NCI-H2029 (cell line): ENCODE measurements at places on chromosomes 12 and 14.

DNA sequence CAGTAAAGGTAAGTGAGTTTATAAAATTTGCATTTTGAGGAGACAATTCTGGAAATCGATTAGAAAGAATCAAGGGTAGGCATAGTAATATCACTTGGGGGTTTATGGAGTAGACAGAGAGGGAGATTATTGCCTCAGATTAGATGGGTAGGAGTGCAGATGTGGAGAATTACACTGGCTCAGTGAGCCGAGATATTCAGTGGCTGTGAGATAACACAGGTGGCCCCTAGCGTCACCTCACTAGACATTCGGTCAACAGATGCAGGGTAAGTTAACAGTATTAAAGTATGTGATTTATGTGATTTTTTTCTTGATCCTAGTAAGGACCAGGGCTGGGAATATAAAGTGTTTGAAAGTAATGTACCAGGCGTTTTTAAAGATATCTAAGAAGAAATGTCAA lies 39.6 kb upstream of the KLRD1 start:
- DNase-seq: no peak

DNA sequence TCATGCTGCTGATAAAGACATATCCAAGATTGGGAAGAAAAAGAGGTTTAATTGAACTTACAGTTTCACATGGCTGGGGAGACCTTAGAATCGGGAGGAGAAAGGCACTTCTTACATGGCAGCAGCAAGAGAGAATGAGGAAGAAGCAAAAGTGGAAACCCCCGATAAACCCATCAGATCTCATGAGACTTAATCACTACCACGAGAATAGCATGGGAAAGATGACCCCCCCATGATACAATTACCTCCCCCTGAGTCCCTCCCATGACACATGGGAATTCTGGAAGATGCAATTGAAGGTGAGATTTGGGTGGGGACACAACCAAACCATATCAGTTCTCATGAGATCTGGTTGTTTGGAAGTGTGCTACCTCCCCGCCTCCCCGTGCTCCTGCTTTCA lies 9.8 kb upstream of the MFAP5 start:
- DNase-seq: no peak

GRCh38 chr12:22689876-22690275 lies 64.9 kb downstream of the ETNK1 start:
- no peak for DNase-seq

- DNase-seq: no peak
Measured at GRCh38 chr12:52703878-52704277, 554 bp upstream of the KRT77 start.

DNA sequence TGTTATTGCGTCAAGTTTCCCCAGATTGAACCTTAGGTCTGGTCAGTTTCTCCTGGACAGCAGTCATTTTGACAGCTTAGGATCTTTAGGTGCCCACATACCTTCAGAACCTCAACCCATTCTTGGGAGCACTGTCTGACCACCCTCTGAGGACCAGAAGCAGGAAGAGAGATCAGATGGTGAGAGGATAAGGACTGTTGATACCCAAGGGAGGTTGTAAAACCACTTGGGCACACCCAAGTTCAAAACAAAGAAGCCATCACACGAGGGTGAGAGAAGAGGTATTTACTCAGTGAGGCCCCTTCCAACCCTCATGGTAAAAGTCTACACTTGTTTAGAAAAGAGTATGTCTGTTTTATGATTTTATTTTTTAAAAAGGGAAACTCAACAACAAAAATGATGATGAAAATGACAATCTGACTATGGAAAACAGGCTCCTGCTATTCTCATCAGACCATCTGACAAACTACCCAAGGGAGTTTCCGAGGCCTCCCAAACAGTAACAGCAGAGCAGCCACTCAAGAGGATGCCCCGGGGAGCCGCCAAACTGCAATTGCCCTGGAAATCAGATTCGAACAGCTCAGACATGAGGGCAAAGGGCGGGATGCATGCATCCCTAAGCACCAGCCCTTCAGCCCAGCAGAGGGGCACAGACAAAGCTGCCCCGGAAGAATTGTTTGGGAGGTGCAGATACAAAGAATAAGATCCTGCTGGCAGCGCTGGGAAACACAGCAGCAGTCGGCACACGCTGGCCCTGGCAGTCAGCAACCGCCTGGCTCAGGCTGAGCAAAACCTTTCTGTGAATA lies 162.6 kb upstream of the PLEKHG7 start:
- DNase-seq: no peak

- DNase-seq: no peak
Measured at GRCh38 chr12:105590571-105590970, 260.1 kb downstream of the C12orf75 start.

GRCh38 chr12:82862069-82862841 lies 175.5 kb downstream of the TMTC2 start:
- DNase-seq: no peak

DNA sequence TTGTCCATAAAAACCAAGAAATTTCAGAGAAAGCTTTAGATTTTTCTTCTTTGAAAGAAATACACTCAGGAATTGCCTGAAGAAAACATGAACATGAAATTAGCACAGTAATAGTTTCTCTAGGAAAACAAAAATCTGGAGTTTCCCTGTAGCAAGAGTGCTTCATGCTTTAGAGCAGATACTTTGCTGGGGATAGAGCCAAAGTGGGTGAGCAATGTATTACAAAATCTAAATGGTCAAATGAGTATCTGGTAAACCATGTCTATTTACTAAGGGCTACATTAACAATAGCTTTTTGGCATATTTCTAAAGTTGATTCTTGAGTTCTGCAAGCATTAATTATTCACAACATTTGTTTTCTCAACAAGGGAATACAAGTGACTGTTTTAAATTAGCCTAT lies 26.2 kb downstream of the AVPR1A start:
- DNase-seq: peak; percentile 5

- DNase-seq: no peak
Measured at GRCh38 chr12:6771091-6771495, 1.2 kb upstream of the LAG3 start.

DNA sequence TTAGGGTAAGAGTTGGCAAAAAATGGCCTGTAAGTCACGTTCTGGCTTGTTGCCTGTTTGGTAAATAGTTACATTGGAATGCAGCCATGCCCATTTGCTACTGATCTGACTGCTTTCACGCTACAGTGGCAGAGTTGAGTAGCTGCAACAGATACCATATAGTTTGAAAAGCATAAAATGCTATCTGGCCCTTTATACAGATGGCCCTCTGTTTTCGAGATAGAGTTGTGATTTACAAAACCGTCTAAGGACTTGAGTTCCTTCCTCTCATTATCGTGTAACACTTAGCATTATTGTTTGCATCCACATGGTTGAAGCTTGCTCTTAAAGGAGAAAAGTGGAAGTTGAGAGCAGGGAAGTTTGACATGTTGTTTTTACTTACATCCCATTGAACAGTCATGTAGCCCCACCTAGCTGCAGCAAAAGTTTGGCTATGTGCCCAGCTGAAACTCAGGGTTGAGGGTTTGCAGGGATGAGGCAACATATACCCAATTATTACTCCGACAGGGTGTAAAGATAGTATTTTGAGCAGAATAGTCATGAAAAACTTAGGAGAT lies 11.3 kb upstream of the SCFD1 start:
- peak; percentile 89 for DNase-seq

GRCh38 chr12:106987846-106988245 lies 900 bp upstream of the MTERF2 start:
- DNase-seq: no peak

DNA sequence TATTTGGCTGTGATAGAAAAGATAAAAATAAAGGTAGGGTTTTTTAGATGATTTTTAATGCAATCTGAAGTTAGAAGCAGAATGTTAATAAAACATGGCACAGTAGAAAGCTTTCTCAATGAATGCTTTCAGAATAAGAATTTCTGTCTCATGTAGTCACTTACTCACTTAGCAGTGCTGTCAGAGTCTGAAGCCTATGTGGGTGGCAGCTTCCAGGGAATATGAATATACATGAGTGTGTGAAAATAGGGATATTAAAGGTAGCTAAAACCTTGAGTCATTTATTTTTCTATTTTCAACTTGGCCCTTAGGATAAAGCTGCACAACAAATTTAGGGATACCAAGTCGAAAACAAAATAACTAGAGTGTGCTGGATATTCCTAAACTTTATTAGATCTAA lies 427.9 kb downstream of the AEBP2 start:
- DNase-seq: no peak

DNA sequence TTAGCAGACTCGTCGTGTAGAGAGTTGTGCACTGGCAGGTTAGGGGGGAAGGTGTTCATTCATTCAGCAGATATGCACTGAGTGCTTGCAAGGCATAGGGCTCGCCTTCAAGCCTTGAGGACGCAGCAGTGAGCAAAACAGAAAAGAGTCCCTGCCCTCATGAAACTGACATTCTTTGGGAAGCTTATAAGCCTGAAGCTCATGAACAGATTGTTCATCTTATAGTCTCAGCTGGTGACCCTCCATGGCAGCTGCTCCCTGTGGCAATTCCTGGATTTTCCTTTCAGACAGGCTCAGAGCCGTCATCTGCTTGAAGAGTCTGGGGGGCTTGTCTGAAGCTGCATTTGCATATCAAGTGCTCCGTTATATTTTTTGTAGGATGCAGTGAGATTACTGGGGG lies 148.4 kb downstream of the PRKCH start:
- DNase-seq: no peak

GRCh38 chr14:57870686-57871457 lies 5.0 kb upstream of the SLC35F4 start:
- no peak for DNase-seq

DNA sequence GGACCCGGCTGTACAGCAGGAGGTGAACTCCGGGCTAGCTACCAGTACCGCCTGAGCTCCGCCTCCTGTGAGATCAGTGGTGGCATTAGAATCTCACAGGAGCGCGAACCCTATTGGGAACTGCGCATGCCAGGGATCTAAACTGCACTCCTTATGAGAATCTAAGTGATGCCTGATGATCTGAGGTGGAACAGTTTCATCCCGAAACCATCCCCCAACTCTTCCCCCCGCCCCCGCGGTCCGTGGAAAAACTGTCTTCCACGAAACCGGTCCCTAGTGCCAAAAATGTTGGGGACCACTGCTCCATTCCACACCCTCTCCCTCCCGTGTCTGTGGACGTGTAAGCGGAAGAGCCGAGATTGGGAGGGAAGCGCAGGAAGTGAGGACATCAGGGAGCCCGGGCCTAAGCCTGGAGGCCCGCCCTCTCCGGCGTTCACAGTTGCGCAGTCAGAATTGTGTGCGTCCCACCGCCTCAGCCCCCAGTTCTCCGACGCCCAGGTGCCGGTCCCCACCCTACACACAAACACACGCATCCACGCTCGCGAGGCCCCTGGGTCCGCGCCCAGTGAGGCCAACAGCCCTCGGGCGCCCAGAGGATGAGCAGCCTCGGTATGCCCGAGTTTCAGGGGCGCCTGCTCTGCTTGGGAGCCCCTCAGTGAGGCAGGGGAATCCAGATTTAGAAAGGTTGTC lies 1.8 kb upstream of the RNASE4 start:
- peak; percentile 54 for DNase-seq

GRCh38 chr12:116382686-116383530 lies 105.4 kb upstream of the MED13L start:
- DNase-seq: no peak

DNA sequence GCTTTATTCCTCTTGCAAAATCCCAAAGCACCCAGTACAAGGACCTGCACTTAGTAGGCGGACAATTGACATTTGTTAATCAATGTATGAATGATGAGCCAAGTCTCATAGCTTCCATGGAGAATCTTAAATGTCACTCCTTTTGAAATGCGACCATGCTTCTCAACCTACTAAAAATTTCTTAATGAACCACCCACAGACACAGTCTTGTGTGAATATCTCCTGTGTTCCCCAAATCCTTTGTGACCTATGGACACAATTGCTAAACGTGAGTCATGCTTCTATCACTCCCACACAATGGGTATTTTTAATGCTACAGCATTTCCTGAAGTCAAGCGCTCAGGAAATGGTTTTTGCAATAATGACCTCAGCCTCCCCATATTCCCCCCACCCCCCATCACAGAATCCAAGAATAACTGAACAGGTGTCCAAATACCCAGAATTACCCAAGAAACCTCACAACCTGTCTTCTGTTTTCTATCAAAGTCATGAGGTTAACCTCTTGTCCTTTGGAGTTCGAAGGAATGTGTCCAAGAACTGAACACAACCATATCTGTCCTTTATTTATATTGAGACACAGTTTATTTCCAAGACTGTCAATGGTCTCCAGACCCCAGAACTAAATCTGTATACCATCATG lies 163.6 kb upstream of the PLEKHG7 start:
- DNase-seq: no peak

- DNase-seq: no peak
Measured at GRCh38 chr14:92294506-92294905, 28.5 kb upstream of the SLC24A4 start.

GRCh38 chr14:102317564-102318248 lies 1.8 kb upstream of the ZNF839 start:
- no peak for DNase-seq

- peak; percentile 24 for DNase-seq
Measured at GRCh38 chr12:109864916-109865315, 15.4 kb downstream of the GLTP start.

- DNase-seq: no peak
Measured at GRCh38 chr12:55039395-55040354, 19.9 kb downstream of the NEUROD4 start.

GRCh38 chr12:92993259-92993658 lies 64.2 kb upstream of the EEA1 start:
- no peak for DNase-seq

DNA sequence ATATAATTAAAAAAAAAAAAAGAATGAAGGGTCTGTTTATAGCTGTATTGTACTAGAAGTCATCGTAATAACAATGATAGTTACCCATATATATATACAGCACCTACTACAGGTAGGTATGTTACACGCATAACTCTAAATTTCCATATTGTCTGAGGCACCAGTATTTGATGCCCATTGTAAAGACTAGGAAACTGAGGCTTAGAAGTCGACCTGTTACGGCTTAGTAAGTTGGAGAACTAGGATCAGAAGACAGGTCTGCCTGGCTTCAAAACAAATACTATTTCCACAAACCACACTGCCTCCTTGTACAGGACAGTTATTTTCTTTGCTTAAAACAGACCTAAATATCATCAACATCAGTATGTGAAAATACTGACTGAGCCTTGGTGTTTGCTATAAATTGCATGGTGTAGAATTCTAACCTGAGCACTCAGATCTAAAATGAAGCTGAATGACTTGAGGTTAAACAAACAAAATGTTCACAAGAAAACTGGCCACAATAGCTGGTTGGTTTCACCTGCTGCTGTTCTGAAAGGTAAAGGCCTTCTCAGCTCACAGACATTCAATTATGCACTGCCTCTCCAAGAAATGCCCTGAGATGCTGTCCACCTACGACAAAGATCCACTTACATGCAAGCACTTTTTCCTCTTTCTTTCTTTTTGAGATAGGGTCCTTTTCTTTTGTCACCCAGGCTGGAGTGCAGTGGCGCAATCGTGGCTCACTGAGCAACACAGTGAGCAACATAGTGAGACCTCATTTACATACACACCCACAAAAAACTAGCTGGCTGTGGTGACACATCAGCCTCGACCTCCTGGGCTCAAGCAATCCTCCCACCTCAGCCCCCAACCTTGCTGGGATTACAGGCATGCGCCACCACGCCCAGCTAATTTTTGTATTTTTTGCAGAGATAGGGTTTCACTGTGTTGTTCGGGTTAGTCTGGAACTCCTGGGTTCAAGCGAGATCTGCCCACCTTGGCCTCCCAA lies 35.7 kb downstream of the SSH1 start:
- no peak for DNase-seq
